ENCODE measurements at places on chromosomes 6 and 20.
A peak's percentile ranks its signal among the peaks of the same experiment; 100 is the strongest.

DNA sequence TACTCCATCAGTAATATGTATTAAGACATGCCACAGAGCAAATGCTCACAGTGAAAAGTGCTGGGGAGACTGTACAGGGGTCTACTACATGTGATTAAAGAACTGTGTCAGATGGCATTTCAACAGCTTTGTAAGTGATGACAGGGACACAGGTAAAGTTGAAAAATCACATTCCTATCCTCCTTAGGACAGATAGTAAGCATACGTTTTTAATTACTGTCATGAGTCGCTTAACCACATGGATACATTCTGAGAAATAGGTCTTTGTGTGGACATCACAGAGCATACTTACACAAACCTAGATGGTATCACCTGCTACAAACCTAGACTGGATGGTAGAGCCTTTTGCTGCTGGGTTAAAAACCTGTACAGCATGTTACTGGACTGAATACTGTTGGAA is 645.8 kb upstream of the AGPAT4 start:
- DNase-seq: no peak

- no peak for DNase-seq
Measured at GRCh38 chr6:21827425-21828202, 234.1 kb downstream of the SOX4 start.

GRCh38 chr6:111899531-111899930 is 26.3 kb upstream of the FYN start:
- DNase-seq: no peak

DNA sequence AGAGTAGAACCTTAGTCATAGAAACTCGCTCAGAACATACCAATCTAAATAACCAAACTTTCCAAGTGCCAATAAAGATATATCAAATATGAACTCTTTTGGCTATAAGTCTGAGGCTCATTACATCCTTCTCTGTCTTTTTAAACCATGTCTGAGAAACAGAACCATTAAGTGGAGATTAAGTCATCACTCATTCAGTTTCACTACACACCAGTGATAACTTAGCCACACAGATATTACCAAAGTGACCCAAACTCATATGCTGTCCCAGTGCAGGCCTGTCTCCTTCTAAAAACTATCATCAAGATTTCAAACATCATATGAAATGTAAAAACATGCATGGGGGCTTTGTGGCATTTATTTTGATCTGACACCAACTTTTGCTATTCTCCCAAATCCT is 12.0 kb downstream of the GCLC start:
- DNase-seq: no peak

GRCh38 chr20:49888212-49889000 is 26.9 kb downstream of the SPATA2 start:
- DNase-seq: peak; percentile 57

DNA sequence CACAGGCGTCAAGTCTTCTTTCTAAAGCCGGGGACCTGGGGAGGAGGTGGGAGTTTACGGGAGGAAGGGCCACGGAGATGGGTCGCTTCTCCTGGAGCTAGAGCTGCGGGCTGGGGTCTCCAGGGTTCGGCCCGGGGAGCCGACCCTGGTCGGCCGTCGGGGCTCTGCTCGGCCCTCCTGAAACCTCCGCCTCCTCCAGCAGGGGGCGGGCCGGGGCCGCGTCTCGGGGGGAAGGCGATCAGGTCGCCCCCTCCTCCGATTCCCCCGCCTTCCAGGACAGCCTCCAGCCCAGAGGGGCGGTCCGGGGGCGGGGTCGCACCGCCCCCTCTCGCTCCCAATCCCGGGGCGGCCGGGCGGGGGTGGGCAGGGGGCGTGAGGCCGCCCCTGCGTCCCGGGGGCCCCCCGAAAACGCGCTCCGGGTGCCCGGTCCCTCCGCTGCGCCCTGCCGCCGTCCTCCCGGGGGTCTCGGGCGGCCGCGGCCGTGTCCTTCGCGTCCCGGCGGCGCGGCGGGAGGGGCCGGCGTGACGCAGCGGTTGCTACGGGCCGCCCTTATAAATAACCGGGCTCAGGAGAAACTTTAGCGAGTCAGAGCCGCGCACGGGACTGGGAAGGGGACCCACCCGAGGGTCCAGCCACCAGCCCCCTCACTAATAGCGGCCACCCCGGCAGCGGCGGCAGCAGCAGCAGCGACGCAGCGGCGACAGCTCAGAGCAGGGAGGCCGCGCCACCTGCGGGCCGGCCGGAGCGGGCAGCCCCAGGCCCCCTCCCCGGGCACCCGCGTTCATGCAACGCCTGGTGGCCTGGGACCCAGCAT is at the start of gene CEBPB:
CEBPB (plus strand) TSS at position 580 of the 814 bp plus-strand sequence; CDS start at position 784, 204 bp downstream.
- peak; percentile 77 for DNase-seq

GRCh38 chr6:31350196-31351032 is 6.6 kb downstream of the HLA-B start:
- DNase-seq: no peak

- DNase-seq: no peak
Measured at GRCh38 chr20:51757226-51757625, 11.0 kb downstream of the ATP9A start.

DNA sequence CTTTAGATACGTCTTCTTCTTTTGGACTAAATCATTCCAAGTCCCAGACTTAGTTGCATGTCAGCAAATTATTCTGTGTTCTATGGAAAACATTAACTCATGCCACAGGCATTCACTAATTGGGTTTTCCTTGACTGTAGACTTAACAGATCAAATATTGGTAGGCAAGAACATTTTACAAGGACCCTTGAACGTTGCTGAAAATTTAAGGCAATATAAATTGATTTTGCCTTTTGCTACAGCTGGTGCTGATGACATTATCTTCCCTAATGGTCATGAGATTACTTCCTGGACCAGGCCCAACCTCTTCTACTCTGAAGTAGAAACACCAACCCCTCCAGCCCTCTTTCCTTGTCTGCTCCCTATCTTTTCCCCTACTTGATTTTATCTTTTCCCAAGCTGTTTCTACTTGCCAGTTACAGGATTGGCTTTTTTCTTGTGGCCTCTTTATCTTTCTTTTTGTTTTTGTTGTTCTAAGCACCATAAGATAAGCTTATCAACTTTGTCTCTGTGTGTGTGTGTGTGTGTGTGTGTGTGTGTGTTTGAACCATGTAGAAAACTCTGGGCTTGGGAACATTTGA is 514.0 kb upstream of the SOX4 start:
- no peak for DNase-seq

GRCh38 chr20:59583428-59584277 is 20.7 kb upstream of the PHACTR3 start:
- DNase-seq: no peak

DNA sequence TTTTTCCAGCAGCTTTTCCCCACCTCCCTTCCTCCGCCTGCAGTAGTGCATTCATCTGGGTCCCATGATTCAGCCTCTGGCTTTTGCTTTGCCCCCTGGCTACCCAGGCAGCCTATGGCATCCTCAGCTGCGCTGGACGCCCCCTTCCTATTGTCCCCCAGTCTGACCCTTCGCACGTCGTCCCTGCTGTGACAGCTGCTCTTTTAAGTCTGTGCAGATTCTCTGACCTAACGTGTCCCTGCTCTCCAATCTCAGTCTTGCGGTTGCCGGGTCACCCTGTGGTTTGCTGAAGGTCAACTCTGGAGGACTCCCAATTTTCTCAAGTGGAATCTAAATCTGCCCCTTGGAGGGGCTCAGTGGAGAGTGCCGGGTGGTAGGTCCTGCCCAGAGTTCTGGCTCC is 294.3 kb downstream of the CDC5L start:
- no peak for DNase-seq

GRCh38 chr6:83844170-83844569 is 9.0 kb upstream of the RIPPLY2 start:
- no peak for DNase-seq
